Ascending aorta (tissue), 2 donors: ENCODE measurements at places on chromosomes 4 and X. TPM values are rescaled to one million over a fixed set of nuclear protein-coding genes. Genes with fewer than 3 reads are reported as not detected.

- DNase-seq, result no peak
- H3K27me3 ChIP-seq, result no peaks in the 10 kb centered on the region
- no peaks in the 10 kb centered on the region for H3K4me1 ChIP-seq
- peak overlapping the region; percentile 70 for H3K27ac ChIP-seq
- peak overlapping the region; percentile 87 for H3K4me3 ChIP-seq
- peaks cover 14% of the 10 kb centered on the region for H3K36me3 ChIP-seq
These were observed 543 bp downstream of the NFXL1 start for GRCh38 chr4:47913861-47914219.

- H3K4me1 ChIP-seq, result no peaks in the 10 kb centered on the region
- H3K4me3 ChIP-seq, result no peak overlapping the region
- H3K36me3 ChIP-seq, result no peaks in the 10 kb centered on the region
- DNase-seq, result no peak
These were observed 450.1 kb upstream of the TENM3 start for GRCh38 chr4:181793096-181793495.

- H3K27ac ChIP-seq, result no peak overlapping the region
- H3K4me3 ChIP-seq, result no peak overlapping the region
- H3K4me1 ChIP-seq, result no peaks in the 10 kb centered on the region
- no peaks in the 10 kb centered on the region for H3K36me3 ChIP-seq
- no peak for DNase-seq
These were observed 21.5 kb downstream of the FRMPD3 start for GRCh38 chrX:107470971-107471370.

DNA sequence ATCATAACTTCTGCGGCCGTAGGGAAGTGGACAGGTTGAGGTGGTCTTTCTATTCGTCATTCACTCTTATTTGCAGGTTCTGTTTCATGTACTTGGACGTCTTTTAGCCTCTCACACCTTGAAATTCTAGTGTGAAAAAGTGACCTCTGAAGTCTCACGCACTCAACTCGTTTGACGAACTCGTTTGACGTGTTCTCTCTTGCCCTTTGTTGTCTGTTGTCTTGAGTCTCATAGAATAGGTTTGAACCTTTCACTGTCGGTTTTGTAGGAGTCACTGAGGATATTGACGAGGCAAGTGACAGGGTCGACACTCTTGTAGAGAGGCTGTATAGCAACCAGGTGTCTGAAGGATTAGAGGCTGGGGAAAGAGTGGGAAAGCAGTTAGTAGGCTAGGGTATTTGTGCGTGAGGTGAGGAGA, 1.1 kb upstream of the PGRMC2 start:
- DNase-seq, result no peak
- H3K27me3 ChIP-seq, result no peaks in the 10 kb centered on the region
- peak overlapping the region; percentile 92 for H3K27ac ChIP-seq
- H3K4me1 ChIP-seq, result peaks cover 11% of the 10 kb centered on the region
- peak overlapping the region; percentile 91 for H3K4me3 ChIP-seq

- H3K27ac ChIP-seq, result no peak overlapping the region
- no peaks in the 10 kb centered on the region for H3K27me3 ChIP-seq
- no peaks in the 10 kb centered on the region for H3K4me1 ChIP-seq
- no peak for DNase-seq
- H3K4me3 ChIP-seq, result no peak overlapping the region
These were observed 82.5 kb downstream of the LCORL start for GRCh38 chr4:17939054-17939453.

DNA sequence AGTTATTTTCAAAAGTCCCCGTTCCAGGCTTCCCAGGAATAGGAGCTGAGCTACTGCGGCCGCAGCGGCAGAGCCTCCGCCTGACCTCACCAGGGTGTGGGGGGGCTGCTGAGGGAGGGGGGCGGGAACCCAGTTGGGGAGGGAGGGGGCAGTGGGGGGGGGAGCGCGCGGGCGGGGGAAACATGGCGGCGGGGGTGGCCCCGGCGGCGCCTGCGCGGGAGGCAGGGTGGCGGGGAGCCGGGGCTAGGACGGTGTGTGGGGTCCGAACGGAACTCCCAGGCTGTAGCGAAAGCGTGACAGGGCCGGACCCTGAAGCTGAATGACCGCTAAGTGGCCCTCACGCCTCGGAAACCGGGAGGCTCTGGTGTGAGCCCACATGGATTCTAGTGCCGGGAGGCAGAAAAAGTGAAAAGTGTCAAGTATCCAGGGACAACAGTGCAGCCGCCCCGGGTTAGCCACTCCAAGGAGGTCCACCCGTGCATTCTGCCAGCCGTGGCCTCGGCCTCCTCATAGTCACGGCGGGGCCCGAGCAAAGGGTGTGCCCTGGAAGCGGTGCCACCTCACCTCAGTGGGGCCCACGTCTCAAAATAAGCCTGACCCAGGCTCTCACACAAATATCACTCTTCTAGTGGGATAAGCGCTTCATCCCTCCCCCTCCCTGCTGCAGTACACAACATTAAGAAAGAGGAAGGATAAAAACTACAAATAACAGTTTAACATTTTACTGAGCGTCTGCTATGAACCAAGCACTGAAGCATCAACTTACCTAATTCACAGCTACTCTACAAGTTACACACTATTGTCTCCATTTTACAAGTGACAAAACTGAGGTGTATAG, at the start of gene KLHL13:
Gene KLHL13, minus strand, starts transcription at position 98 of the 838 bp plus-strand sequence. CDS start 88,337 bp downstream, outside the sequence.
- H3K4me1 ChIP-seq, result no peaks in the 10 kb centered on the region
- H3K27me3 ChIP-seq, result no peaks in the 10 kb centered on the region
- no peaks in the 10 kb centered on the region for H3K36me3 ChIP-seq

GRCh38 chrX:6983207-6983955, 164.1 kb upstream of the STS start:
- no peak overlapping the region for H3K27ac ChIP-seq
- no peak overlapping the region for H3K4me3 ChIP-seq
- no peak for DNase-seq
- H3K36me3 ChIP-seq, result no peaks in the 10 kb centered on the region
- H3K27me3 ChIP-seq, result no peaks in the 10 kb centered on the region
- H3K4me1 ChIP-seq, result no peaks in the 10 kb centered on the region

- no peaks in the 10 kb centered on the region for H3K27me3 ChIP-seq
- no peak overlapping the region for H3K4me3 ChIP-seq
- no peak for DNase-seq
- H3K36me3 ChIP-seq, result no peaks in the 10 kb centered on the region
These were observed 14.4 kb downstream of the TXK start for GRCh38 chr4:48119646-48120045.

GRCh38 chr4:180398564-180398963, 1844.6 kb upstream of the TENM3 start:
- no peaks in the 10 kb centered on the region for H3K27me3 ChIP-seq
- no peaks in the 10 kb centered on the region for H3K4me1 ChIP-seq
- DNase-seq, result no peak
- H3K27ac ChIP-seq, result no peak overlapping the region
- H3K4me3 ChIP-seq, result no peak overlapping the region

- H3K36me3 ChIP-seq, result no peaks in the 10 kb centered on the region
- no peak for DNase-seq
- no peak overlapping the region for H3K27ac ChIP-seq
- no peaks in the 10 kb centered on the region for H3K27me3 ChIP-seq
- H3K4me1 ChIP-seq, result no peaks in the 10 kb centered on the region
These were observed 134.2 kb upstream of the NEIL3 start for GRCh38 chr4:177175473-177175872.

DNA sequence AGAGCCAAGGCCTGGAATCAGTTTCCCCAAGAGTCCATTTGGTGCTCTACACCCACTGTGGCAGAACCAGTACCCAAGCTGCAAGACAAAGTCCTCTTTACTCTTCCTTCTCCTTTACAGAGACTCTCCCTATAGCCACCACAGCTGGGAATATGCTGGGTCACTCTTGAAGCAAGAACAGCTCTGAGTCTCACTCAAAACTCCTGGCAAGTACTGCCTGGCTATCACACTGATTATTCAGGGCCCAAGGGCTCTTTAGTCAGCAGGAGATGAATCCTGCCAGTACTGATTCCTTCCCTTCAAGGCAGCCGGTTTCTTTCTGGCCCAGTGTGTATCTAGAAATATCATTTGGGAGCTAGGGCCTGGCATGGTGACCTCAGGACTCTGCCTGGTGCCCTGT, 130.9 kb downstream of the AR start:
- no peak overlapping the region for H3K27ac ChIP-seq
- H3K36me3 ChIP-seq, result no peaks in the 10 kb centered on the region
- H3K27me3 ChIP-seq, result no peaks in the 10 kb centered on the region

DNA sequence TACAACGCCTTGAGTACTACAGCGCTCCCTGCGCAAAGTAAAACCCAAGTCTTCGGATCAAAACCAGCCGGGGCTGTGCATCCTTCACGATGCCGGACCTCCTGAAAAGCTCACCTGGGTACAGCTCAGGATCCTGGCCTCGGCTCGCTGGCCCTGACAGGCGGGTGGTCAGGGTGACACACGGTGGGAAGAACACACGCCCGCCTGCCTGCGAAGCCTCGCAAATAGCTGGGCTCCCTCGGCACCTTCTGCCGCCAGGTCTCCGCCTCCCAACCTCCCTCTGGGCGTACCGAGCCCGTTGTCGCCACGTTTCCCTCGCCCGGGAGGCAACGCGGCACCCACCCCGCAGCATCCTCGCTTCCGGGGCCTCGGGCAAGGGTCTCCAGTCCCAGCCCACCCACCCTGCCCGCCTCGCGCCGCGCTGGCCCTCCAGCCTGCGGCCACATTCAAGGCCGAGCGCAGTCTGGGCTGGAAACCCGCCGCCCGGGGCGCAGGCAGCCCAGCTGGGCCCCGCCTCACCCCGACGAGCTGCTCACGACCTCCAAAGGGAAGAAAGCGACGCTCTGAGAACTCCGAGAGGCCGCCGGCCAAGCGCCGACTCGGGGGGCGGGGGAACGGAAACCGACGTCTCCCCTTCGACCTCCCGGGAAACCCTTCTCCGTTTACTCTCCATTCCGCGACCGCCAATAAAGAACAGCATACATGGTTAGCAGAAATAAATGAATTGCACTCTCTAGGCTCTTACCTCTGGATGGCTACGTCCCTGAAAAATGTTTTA, 511 bp downstream of the PPM1K start:
- no peaks in the 10 kb centered on the region for H3K36me3 ChIP-seq
- H3K27me3 ChIP-seq, result no peaks in the 10 kb centered on the region
- DNase-seq, result peak; percentile 82
- peak overlapping the region; percentile 98 for H3K27ac ChIP-seq

ZNF674 gene
- total RNA-seq, result 2.3 TPM

ZDHHC9 gene
- total RNA-seq, result 43.0 TPM

NAA10 gene
- total RNA-seq, result 155 TPM

CYSLTR1 gene
- 8.9 TPM for total RNA-seq

ASMT gene
- total RNA-seq, result 37.5 TPM

KIAA1210 gene
- total RNA-seq, result under 0.01 TPM

MCF2 gene
- total RNA-seq, result not detected
